Renal pelvis (tissue), 12 donors: ENCODE measurements at places on chromosomes 3 and 15. TPM values are rescaled to one million over a fixed set of nuclear protein-coding genes. Genes with fewer than 3 reads are reported as not detected.
A peak's percentile ranks its signal among the peaks of the same experiment; 100 is the strongest.

P2RY14 gene
- 0.60 TPM for polyA plus RNA-seq

ST3GAL6 gene
- 50.6 TPM for polyA plus RNA-seq

SENP5 gene
- polyA plus RNA-seq: 34.7 TPM

AGBL1 gene
- 0.14 TPM for polyA plus RNA-seq

GPR62 gene
- 0.74 TPM for polyA plus RNA-seq

RASGRF1 gene
- polyA plus RNA-seq: 0.41 TPM

ZNF660 gene
- polyA plus RNA-seq: 8.1 TPM

ACKR4 gene
- 3.1 TPM for polyA plus RNA-seq

GHSR gene
- not detected for polyA plus RNA-seq

POC1A gene
- 8.9 TPM for polyA plus RNA-seq

DNA sequence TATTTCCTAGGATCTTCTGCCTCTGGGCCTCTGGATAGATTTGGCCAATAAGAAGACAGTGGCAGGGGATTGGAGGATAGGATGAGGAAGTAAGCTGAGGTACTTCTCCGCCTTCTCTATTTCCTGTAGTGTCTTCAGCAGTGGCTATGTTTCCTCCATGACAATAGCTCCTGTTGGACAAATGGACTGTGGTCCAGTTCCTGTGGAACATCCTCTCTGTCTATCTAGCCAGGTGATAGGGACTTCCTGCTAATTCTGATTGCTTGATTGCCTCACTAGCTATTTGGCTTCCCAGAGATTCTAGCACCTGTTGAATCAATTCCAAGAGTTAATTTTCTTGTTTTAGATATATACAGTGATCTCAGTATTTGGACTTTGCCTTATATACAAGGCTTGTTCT lies 456.2 kb upstream of the NECTIN3 start:
- no peak for DNase-seq

DNA sequence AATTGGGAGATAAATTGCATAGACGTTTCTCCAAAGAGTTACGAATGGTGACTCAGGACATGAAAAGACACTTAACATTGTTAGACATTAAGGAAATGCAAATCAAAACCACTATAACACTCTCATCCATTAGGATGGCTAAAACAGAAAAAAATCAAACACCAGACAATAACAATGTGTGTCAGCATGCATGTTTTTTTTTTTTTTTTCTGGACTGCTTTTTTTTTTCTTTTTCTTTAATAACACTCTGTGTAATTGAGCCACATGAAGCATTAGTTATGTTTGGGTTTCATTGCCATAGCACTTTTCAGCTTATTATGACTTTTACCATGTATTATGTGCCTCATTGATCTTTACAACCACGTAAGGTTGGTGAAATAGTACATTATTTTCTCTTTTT lies 95.0 kb downstream of the NFKBIZ start:
- DNase-seq: no peak

GRCh38 chr15:86885616-86886015 lies 805.9 kb downstream of the AGBL1 start:
- peak; percentile 14 for DNase-seq

GRCh38 chr3:112355307-112355687 lies 22.3 kb downstream of the CD200 start:
- DNase-seq: no peak

- DNase-seq: no peak
These were observed 36.4 kb downstream of the WWTR1 start for GRCh38 chr3:149621218-149622005.

DNA sequence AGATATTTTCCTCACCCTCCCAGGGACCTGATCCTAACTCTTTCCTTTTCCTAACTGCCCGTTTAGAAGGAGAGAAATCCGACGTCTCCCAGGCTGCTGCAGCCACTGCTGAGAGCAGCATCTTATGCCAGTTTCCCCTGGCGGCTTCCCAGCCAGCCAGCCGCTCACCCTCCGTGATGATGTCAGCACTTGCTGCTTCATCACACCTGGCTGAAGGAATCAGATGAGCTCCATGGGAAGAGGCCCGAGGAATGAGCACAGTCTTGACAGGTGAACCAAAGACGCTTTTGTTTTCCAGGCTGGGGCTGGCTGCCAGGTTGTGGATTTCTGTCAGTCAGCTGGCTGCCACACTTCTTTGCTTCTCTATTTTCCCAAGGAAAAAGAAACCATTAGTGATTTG lies 445.1 kb upstream of the RBMS3 start:
- no peak for DNase-seq

- no peak for DNase-seq
These were observed 68.8 kb upstream of the GLCE start for GRCh38 chr15:69091654-69092053.

DNA sequence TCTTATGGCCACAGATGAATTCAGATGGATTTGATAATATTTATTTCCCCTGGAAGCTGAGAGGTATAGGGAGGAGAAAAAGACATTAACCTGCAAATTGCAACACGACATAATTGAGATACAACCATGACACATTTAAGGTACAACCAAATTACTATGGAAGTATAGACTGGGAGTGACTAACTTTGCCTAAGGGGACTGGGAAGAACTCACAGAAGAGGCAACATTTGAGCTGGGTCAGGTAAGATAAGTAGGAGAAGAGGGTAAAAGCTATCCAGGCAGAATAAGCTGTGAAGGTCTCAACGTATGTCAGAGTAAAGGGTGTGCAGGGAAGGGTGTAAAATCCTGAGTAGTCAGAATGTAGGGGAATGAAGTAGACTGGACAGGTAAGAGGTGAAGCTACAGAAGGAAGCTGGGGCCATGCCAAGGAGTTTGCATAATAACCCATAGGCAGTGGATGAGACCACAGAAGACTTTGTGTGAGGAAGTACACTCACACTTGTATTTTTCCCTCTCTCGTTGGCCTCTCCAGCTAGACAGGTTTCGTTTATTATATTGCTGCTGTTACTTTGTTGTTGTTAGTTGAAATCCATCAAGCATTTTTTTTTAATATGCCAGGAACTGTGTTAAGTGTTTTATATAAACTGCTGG lies 28.0 kb upstream of the PTX3 start:
- no peak for DNase-seq

DNA sequence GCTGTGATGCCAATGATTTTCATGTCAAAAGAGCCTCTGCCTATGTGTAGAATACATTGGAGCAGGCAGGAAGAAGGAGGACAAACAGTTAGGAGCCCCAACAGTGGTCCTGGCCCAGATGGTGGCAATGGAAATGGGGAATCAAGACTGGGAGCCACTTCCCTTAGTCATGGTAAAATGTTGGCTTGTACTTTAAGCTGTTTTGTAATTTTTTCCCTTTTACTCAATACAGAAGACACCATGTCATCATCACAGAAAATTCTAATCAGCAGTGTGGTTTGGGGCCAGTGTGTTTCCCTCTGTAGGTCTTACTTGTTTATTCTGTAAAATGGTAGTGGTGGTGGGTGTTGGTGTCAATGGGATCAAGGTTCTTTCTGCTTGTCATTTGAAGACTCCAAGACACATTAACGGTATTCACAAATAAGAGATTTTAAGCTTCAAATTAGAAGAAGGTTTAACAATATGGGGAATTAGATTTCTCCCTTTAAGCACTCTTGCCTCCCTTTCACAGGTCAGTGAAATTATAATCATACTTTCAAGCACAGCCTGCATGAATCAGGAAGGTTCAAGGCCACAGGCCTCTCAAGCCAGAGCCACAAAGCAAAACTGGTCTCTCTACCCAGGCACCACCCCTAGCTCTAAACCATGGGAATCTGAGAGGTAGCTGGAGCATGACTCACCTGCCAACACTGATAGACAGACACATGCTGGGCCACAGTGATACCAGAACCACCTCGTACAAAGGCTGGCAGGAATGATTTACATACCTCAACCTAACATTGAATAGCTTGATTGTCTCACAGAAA lies 24.9 kb downstream of the SIAH2 start:
- no peak for DNase-seq

DNA sequence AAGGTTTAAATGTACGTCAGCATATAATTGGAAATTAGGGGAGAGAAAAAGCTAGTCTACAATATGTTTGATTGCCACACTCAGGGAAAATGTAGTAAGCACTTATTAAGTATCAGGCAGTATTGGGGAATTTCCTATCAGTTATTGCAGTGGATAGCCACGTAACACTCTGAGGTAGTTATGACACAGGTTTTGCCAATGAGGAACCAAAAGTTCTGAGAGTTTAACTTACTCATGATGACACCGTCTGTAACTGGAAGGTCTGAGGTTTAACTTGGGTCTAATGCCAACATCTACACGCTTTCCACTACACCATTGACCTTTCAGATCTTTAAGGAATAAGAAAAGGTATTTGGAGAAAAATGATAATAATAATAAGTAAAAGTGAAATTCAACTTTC lies 89.5 kb downstream of the ZMAT3 start:
- DNase-seq: no peak

- no peak for DNase-seq
These were observed 101.4 kb upstream of the TLE3 start for GRCh38 chr15:70199124-70199482.

DNA sequence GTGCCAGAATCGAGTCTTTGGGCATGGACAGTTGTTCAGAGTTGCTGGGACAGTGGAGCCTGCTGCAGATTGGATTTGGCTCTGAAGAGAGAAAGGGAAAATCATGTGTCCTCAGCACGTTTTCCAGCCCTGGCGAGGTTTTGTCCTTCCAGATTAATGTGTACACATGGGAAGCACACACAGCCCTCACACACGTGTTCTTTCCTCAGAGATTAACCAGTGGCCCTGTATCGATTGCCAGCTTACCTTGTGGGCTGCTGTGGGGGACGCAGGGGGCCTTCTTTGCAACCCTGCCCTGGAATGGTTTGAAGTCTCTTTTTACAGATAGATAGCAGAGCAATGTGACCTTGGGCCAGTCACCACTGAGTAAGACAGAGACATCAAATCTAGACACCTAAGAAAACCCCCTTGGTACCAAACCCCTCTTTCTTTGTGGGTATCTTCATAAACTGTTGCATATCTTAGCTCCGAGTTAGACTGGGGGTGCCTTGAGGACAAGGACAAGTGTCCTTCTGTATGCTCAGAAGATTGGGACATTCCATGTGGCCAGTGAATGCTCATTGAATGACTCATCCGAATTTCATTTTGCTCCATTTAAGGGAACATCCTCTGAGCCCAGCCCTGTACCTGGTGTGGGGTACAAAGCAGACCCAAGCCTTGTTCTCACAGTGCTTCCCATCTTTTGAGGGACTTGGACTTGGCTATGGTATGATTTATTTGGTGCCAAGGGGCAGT lies 48.0 kb downstream of the SMAD6 start:
- no peak for DNase-seq

DNA sequence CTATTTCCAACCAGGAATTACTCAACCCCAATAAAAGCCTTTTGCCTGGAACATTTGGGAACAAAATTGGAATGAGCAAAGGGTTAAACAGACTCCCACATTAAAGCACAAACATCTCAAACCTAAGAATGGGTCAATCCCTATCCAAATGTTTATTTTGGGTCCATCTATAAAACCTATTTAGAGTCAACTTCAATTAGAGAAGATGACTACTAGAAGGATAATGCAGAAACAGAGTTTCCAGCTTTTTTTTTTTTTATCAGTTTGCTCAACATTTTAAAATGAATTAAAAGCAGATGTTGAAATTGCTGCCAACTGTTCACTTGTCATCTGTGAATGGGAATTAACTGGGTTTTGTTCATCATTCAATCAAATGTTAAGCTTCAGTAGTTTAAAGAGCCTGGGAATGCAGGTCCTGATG lies 4.1 kb upstream of the TBC1D23 start:
- DNase-seq: no peak

GRCh38 chr3:72255791-72256559 lies 471.0 kb upstream of the PROK2 start:
- peak; percentile 84 for DNase-seq

- DNase-seq: no peak
These were observed 33.7 kb downstream of the RTP4 start for GRCh38 chr3:187401856-187402255.

DNA sequence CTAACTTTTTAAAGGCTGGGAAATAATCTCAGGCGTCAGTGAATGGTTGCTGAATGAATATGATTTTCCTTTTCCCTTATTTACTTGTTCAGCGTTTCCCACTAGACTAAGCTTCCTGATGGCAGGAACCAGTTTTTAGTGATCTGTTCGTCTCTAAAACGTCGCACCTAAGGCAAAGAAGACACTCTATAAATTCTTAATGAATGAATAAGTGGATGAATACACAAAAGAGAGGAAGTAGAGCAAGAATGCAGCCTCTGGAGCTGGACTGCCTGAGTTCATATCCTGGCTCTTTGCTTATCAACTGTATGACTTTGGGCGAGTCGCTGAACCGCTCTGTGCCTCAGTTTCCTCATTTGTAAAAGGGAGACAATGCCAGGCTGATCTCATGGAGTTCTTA lies 38.7 kb downstream of the WNT7A start:
- DNase-seq: no peak

GRCh38 chr3:122923611-122924010 lies 104.0 kb downstream of the SEMA5B start:
- DNase-seq: no peak

DNA sequence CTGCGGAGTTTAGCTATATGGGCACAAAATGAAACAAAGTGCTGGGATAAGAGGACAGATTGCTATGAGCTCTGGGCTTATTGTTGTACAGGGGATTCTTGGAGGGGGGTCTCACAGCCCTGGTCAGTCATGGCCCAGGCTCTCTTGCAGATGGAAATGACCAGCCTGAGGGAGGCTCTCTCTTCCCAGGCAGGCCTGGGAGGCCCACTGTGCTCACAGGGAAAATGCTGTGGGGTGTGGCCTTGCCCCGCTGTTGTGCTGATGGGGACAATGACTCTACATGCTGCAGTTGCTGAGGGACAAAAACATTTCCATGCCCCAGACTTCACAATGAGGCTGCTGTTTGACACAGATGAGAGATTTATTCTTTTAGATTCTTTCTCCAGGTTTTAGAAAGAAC lies 202.2 kb downstream of the KLF13 start:
- DNase-seq: no peak
